ENCODE measurements at places on chromosomes 16 and 17.

DNA sequence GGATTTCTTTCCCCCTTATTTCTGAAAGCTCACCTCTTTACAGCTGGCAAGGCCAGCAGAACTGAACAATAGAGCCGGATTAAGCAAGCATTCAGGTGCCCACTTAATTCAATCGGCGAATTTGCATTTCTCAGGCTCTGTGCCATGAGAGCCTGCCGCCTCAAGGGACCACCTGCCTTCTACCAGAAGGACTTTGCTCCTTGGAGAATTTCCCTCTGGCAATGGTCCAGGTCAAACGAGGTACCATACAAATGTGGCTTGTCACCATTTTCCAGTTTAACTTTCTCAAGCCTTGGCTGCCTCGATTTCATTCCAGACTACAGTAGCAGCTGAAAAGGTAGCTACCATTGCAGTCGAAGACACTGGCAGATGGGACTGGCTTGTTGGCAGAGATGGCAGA, 534.0 kb downstream of the MAF start:
- no peak for DNase-seq

GRCh38 chr17:45794840-45795239, 10.7 kb downstream of the CRHR1 start:
- no peak for DNase-seq

- no peak for DNase-seq
Observed at GRCh38 chr16:85943711-85944110, 44.7 kb downstream of the IRF8 start.

DNA sequence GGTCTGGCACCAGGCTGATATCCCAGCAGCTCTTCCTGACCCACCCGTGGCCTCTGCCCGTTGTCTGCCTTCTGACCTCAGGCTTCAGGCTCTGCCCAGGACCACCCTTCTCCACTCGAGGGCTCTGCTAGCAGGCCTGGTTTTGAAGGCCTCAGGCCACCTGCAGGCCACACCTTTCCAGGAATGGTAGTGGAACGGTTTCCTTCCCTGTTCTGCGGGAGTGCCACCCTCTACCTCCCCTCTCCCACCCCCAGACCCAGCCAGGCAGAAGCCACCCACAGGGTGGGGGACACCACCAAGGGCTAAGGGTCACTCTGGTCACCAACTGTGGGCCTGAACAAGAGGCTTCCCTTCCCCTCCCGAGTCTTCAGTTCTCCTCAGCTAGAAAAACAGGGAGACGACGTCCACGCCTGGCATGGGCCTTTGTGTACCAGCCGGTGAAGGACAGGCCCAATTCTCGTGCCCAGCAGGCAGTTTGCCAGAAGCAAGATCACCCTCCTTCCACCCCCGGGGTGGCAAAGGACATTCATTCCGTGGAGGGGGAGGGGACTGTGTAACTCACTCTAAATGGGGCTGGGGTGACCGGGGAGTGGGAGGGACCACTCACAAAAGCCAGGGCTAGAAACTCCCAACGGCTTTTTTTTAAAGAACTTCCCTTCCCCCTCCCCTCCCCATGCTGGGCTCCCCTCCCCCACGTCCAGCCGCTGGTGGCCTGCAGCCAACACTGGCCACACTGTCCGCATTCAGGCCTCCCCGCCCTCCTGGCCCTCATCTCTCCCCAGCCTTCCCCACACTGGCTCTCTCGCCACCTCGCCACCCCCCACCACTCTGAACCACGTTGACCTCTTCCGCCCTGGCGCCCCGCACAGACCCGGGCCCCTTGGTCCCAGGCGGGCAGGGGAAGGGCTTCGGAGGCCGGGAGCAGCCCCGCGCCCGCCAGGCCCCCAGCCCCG, 7.7 kb downstream of the CBX4 start:
- DNase-seq = no peak

Measured in activated T-helper 2 cell treated with anti-CD3 and anti-CD28 coated beads, Interferon-gamma antibody, Interleukin-2, Interleukin-4, amounts not matched to agents 10 μg/mL and 5 μg/mL and 100 μg/mL, durations not matched to agents 14 hours and 24 hours and 36 hours (primary cell).